Activated naive CD4-positive, alpha-beta T cell (primary cell): ENCODE measurements at places on chromosomes 13 and 19.

DNA sequence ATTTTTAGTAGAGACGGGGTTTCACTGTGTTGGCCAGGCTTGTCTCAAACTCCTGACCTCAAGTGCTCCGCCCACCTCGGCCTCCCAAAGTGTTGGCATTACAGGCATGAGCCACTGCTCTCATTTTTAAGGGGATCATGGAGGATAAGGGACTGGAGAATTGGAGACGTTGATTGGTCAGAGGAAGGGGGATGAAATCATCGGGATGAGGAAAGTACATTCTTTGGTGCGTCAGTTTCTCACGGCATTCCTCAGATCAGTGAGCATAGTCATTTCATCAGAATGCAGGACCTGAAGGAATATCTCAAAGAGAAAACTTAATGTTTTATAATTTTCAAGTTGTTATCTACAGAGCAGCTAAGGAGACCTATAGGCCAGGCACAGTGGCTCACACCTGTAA lies 14.0 kb downstream of the ZNF114 start:
- no peak for DNase-seq

GRCh38 chr13:61170856-61171255 lies 244.8 kb downstream of the PCDH20 start:
- no peak for DNase-seq

GRCh38 chr13:27637289-27637626 lies 15.6 kb downstream of the POLR1D start:
- no peak for DNase-seq

DNA sequence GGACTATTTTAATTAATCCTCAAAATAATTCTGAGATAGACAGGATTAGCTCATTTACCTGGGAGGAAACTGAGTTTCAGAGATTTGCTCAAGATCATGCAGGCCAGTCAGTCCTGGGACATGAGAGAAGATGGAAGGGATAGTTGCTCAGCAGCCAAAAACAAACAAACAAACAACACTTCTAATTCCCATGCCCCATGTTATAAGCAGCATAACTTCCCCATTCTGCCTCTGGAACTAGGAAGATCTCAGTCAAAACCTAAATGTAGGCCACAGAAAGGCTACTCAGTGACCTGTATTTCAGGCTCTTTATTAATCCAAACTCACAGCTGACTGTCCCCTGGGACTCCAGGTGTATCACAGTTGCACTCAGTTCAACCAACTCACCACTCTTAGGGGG lies 489.2 kb upstream of the NBEA start:
- no peak for DNase-seq

DNA sequence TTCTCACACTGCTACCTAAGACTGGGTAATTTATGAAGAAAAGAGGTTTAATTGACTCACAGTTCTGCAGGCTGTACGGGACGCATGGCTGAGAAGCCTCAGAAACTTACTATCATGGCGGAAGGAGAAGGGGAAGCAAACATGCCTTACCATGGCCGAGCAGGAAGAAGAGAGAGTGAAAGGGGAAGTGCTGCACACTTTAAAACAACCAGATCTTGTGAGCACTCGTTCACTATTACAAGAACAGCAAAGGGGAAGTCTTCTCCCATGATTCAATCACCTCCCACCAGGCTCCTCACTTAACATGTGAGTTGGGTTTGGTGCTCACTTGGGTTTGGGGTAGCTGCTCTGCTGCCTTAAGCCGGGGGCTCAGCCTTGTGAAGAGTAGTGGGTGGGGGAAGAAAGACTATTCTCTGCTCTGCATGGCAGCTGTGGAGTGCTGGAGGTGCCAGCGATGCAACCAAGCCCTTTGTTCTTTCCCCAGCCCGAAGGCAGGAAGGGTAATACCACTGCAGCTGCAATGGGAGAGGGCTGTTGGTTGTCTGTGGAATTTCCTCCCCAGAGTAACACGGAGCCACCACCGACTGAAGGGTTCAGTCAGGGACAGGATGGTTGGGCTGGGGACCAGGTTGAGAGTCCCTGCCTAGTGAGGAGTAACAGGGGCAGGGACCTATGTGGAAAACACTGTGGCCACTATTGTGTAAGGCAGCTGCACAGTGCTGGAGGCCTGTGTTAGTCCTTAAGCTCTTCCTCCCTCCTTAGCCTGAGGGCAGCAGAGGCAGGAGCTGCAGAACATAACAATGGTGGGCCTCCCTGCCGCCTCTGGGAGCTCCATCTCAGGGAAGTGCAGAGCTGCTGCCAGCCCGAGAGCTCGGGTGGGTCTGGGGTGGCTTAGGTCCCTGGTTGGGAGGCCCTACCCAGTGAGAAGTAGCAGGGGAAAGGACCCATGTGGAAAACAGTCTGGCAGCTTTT lies 1262.5 kb downstream of the EFNB2 start:
- no peak for DNase-seq

DNA sequence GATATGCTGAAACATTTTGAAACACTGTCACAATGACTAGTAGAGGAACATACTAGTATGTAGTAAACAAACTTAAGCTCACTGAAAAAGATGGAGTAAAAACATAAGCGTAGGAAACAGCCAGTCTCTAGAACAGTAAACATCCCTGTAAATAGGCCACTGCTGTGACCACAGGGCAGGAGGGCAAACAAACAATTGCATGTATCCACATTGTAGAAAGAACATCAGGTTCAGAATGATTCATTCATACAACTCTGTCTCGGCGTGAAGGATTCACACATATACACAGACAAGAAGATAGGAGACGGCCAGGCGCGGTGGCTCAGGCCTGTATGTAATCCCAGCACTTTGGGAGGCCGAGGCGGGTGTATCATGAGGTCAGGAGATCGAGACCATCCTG lies 390.1 kb downstream of the IRS2 start:
- no peak for DNase-seq

- DNase-seq, result no peak
Measured at GRCh38 chr19:29487432-29487831, 38.4 kb upstream of the VSTM2B start.

DNA sequence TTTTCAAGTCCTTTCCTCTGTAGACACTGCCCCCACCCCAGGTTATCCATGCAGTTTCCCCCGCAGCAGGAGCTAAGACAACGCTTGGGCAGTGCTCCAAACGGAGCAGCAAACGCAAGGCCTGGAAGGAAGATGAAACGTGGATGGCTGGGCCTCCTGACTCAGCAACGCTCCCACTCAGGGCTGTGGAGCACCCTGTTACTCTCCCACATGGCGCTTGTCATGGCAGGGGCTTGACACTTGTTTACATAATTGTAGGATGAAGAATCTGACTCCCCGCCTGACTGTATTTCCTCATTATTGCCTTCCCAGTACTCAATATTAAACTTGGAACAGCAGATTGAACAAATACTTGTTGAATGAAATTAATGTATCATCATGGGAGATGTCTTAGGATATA lies 799 bp upstream of the C1QTNF9B start:
- DNase-seq, result no peak

DNA sequence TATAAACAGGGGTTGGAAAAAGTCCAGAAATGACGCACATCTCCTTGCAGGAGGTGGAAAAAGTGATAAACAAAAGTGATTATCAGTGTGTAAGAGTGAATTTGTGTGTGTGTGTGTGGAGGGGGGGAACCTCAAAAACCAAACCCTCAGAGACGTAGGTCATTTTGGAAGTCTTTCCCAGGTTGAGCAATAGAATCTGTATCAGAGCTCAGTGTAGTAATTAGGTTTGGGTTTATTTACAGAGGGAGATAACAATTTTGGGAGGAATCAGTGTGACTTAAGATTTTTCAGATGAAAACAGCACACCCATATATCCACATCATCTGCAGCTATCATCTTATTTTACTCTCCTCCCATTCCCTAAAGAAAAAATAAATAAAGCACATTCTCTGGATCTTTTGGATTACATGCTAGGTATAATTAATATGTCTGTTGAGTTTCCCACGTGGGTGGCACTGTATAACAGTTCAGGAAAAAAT lies 406.4 kb downstream of the FGF9 start:
- DNase-seq, result no peak

GRCh38 chr19:32498648-32499200 lies 82.3 kb upstream of the PDCD5 start:
- DNase-seq, result no peak

DNA sequence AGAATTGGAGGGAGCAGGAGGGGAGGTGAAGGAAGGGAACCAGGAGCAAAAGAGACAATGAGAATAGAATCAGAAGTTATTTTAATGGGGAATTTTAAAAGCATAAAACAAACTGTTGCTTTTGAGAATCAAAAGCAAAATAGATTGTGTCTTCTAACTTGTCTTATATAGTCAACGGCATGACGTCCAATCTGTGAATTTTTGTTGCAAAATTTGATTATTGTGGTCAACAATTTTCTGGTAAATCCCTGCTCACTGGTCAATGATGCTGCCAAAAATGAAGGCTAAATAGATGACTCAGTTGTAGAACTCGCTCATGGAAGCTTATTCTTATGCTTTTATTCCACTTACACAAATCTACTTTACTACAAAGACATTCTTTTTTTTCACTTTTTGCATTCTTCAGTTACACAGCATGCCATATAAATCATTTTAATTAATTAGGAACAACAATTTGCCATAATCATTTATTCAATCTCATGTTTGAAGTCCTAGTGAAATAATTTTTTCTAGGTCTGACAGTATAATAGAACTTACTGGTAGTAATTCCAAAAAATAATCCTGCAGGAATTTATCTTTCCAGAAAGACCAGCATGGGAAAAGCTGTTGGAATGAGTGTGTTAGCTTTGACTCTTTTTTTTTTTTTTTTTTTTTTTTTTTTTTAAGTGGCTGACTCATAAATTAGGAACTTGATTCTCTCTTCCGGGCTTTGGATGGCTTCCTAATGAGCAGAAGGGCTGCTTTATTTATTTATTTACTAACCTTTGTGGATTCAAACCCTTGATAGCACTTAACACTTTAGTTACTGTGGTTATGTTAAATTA lies 256.9 kb downstream of the SPRY2 start:
- no peak for DNase-seq

DNA sequence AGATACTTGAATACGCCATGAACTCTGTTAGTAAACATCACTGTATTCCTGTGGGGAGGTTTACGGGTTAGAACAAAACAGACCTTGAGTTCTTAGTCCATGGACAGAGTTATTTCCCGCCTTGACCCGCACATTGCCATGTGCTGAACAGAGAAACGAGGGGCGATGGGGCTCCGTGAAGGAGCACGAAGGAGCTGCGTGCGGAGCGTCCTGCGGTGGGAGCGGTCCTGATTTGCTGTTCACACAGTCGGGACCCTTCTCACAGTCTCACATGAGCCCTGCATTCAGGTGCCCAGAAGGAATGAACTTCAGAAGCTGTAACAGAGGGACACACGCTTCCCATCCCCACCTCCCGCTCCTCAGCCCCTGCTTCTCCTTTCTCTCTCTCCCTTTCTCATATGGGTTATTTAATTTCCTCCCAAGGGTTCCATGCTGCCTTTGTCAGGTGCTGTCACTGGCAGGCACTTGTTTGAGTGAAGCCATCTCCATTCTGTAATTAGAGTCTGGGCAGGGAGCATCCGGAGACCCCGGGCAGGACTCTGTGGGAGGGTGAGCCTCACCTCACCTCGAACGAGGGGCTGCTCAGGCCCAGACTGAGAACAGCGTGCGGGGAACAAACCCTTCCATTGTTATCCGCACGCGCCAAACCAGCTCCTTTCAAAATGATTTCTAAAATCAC lies 76.9 kb downstream of the TEX29 start:
- DNase-seq, result no peak

GRCh38 chr13:111233080-111233479 lies 87.4 kb upstream of the TEX29 start:
- no peak for DNase-seq

- DNase-seq, result no peak
Measured at GRCh38 chr19:52665529-52665928, 27.4 kb upstream of the ZNF83 start.

DNA sequence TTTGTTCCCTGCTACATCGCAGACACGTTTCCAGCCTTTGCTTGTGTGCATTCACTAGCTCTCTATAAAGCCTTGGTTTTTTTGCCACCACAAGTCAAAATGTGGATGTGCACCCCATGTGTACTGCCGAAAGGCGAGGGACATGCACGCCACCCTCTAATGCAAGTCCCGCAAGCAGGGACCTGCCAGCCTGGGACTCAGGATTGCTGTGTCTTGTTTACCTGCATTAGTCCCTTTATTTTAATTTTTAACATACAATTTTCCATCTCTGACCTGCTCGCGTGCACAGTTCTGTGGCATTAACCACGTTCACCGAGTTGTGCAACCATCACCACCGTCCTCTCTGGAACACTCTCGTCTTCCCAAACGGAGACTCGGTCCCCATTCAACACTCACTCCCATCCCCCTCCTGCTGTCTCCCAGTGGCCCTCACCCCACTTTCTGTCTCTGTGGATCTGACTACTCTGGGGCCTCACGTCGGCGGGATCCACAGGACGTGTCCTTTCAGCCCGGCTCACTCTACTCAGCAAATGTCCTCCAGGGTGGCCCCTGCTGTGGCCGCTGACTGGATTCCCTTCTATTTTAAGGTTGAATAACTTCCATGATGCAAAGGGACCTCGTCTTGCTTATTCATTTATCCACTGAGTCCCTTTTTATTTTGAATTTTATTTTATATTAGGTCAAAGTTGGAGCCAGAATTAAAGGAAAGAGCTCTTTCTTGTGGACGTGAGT lies 58.4 kb downstream of the RASA3 start:
- DNase-seq, result no peak

DNA sequence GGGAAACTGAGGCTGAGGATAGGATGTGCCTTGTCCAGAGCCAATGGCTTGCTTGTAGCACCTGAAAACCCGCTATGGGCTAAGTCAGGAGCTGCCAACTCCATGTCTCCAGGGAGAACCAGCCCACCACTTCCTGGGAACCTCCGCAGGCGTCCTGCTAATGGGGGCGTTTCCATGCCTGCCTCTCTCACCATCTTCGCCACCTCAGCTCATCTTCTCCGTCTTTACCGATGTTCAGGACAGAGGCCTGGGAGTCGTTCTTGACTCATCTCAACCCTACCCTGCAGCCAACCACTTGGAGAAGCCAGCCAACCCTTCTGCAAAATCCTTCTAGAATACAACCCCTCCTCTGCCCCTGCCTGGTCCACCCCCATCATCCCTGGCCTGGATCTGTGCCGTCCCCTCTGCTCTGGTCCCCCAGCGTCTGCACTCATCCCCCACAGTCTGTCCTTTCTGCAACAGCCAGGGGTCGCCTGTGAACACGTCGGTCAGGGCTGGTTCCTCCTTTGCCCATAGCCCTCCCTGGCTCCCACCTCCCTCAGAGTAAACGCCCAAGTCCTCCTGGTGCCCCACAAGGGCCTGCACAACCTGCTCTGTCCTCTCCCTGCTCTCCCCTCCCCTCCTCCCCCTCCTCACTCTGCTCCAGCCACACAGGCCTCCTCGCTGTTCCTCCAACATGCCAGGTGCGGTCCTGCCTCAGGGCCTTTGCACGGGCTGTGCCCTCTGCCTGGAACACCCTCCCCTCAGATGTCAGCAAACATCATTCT lies 31.0 kb downstream of the PTPRS start:
- no peak for DNase-seq
